ENCODE measurements at places on chromosomes 3 and 15. TPM values are rescaled to one million over a fixed set of nuclear protein-coding genes. Genes with fewer than 3 reads are reported as not detected.

DNA sequence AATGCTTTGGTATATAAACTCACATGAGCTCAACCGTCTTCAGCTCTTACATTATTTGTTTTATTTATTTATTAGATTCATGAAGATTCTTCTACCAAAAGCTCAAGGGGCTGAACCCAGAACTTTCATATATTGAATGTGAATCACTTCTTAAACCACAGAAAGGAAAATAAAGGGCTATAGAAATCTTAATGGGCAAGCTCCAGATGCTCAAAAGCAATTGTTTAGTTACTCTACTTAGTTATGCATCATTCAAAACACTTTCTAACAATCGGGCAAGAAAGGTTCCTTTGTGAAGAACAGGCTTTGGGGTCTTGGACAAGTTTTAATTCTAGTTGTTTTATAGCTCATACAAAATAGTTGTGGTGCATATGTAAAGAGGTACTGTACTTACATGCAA, 380.2 kb downstream of the TIGIT start:
- no peak for DNase-seq

- DNase-seq, result no peak
These were observed 181.1 kb downstream of the LRTM1 start for GRCh38 chr3:54746722-54747121.

GRCh38 chr3:32595323-32595722, 24.7 kb upstream of the DYNC1LI1 start:
- DNase-seq, result no peak

DNA sequence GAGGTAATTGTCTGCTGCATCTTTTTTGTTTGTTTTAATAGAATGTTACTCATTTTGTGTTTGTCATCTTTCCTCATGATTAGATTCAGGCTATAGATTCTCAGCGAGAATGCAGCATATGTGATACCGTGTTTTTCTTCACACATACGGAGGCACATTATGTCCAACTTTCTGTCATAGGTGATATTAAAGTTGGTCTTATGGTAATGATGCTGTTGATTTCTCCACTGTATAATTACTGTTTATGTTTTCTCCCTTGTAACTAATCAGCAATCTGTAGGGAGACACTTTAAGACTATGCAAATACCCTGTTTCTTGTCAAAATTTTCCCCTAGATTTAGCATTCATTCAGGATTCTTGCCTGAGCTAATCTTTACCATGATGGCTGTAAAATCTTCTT, 87.6 kb downstream of the CLDN1 start:
- DNase-seq, result no peak

GRCh38 chr3:52442409-52443267, 2.3 kb downstream of the SEMA3G start:
- DNase-seq, result no peak

DNA sequence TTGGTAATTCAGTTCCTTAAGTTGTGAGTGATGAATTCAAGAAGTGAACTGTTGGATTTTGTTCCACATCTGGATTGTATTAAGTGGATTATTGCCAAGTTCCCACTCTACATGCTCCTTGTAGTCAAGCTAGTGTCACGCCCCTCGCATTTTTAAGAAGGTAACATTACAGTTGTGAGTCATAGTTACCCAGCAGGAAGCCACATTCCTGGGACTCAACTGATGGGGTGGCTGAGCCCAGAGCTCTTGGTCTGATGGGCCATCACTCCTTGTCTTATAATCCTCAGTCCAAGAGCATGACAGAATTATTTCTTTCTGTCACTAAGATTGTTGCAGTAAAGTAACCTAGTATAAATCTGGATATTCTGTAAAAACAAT, 102.7 kb downstream of the PTPRG start:
- peak; percentile 94 for DNase-seq

DNA sequence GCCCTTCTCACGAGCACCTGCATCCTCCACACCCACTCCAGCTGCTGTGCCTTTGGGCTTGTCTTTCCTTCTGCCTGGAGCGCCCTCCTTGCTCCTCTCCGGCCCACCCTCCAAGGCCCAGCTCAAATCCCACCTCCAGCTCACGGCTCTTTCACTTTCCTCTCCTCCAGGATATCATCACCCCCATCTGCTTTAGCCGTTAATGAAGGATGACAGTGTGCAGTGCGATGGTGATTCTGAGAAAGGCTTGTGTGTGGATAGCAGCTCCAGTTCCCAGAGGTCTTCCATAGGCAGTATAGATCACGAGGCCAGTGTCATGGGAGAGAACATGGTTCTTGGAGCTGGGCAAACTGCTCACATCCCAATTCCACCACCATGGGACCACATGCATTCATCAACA, 237.4 kb downstream of the TLE3 start:
- DNase-seq, result no peak

DNA sequence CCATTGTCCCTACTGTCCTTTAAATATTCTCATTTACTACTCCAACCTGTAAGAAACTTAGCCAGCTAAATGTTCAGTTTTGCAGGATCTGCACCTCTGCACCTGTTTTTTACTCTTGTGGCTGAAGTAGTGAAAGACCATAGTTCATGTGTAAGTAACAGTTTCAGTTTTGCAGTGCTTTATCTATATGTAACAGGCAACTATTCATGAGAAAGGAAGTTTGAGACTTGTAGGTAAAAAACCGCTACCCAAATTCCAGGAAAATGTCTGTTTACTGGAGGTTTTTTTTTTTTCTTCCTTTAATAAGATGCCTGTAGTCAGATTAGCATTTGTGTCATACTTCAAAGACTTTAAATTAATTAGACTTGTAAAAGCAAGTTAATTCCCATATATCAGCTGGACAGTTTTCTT, 25.4 kb upstream of the MBNL1 start:
- no peak for DNase-seq

DNA sequence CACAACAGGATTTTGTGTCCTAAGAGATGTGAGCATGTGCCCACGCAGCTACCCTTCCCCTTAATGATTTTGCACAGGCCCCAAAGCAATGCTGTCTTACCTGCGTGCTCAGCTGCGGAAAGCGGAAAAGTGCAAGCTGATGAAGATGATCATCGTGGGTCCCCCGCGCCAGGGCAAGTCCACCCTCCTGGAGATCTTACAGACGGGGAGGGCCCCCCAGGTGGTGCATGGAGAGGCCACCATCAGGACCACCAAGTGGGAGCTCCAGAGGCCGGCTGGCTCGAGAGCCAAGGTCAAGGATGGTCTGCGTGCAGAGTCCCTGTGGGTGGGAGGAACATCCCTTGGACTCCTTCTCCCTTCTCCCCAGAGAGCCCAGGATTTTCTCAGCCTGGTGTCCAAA, 103.1 kb downstream of the LRRK1 start:
- DNase-seq, result no peak

- no peak for DNase-seq
These were observed 20.7 kb downstream of the IGSF11 start for GRCh38 chr3:119013951-119014350.

DNA sequence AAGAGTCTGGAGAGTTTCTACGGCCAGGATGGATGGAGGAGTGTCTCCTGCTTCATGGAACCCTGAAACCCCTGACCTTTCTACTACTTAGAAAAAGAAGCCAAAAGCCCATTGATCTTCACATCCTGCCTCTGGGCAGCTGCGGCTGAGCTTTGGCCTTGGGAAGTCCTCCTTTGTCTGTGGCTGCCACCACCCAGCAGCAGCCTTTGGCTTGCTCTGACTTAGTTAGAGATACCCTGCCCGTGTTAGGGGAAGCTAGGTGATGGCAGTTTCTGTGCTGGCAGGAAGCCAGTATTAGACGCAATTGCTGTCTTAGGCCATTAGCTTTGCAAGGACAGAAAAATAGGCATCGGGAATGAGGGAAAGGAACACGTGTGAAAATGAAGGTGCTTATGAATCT, 18.8 kb downstream of the APH1B start:
- DNase-seq, result no peak

- DNase-seq, result no peak
These were observed 75.4 kb downstream of the XXYLT1 start for GRCh38 chr3:195195321-195196209.

DNA sequence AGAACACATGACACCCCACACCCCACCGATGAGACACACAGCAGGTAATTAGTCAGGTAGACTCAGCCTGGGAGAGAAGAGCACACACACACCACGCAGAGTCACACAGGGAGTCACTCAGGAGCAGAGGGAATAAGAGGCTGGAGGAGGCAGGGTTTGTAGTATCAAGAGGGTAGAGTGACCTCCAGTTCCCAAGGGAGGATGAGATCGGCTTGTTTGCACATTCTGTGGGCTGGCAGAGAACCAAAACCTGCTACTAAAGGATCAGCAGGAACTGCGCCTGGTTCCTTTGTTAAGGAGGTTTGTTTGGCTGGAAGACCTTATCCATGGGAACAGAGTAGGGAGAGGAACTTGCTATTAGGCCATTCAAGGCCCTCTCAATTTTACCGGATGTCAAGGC, 281.4 kb upstream of the SLCO3A1 start:
- DNase-seq, result peak; percentile 18

DNA sequence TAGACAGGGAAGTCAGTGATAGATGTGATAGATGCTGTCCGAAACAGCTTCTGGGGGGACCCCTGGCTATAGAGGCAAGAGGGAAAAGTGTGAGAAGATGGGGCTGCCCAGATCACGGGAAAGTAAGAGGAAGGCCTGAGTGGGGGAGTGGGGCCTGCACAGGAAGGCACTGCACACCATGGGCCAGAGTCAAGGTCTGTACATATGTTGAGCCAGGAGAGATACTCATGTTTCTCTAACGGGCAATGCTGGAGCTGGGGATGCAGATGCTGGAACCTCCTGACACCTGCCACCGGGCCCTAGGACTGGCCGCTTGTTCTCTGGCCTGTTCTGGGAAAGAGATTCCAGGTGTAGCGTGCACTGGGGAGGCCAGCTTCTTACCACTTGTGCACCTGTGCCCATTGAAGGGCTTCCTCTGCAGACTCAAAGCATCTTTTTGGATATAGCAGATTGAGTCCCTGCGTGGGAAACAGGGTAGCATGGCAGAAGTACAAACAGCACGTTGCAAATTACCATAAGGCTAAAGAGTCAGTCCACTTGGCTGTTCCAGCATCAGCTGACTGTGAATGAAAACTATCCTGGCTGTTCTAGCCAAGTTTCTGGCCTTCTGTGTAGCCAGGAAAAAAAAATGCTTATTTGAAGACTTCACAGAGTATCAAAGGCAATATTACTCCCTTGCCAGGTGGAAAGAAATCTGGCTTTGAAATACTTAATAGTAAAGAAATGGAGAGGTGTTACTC, 77.1 kb upstream of the GSK3B start:
- no peak for DNase-seq

GRCh38 chr15:44537735-44538240, 841 bp downstream of the EIF3J start:
- no peak for DNase-seq

GRCh38 chr3:20462226-20462625, 276.2 kb upstream of the SGO1 start:
- DNase-seq, result no peak

- no peak for DNase-seq
These were observed 138.0 kb downstream of the DUT start for GRCh38 chr15:48469271-48469670.

AADACL2 gene
- not detected for polyA plus RNA-seq

GPR149 gene
- polyA plus RNA-seq, result 0.17 TPM

SHC4 gene
- polyA plus RNA-seq, result 2.8 TPM

EIF4E3 gene
- polyA plus RNA-seq, result 8.4 TPM

GREM1 gene
- 0.71 TPM for polyA plus RNA-seq

GPR27 gene
- polyA plus RNA-seq, result 2.4 TPM

FES gene
- polyA plus RNA-seq, result 11.0 TPM

PLAAT1 gene
- 17.6 TPM for polyA plus RNA-seq

TEX264 gene
- 21.5 TPM for polyA plus RNA-seq
